ENCODE measurements at places on chromosomes 16 and 17.

- DNase-seq, result no peak
Observed at GRCh38 chr17:64596439-64596838, 65.7 kb downstream of the SMURF2 start.

- peak; percentile 89 for DNase-seq
Observed at GRCh38 chr16:23452572-23453337, at the start of gene COG7. COG7 (minus strand) TSS chr16:23453189; CDS start chr16:23452994, 195 bp downstream.

- DNase-seq, result no peak
Observed at GRCh38 chr16:14388243-14388642, 241.8 kb downstream of the PARN start.

DNA sequence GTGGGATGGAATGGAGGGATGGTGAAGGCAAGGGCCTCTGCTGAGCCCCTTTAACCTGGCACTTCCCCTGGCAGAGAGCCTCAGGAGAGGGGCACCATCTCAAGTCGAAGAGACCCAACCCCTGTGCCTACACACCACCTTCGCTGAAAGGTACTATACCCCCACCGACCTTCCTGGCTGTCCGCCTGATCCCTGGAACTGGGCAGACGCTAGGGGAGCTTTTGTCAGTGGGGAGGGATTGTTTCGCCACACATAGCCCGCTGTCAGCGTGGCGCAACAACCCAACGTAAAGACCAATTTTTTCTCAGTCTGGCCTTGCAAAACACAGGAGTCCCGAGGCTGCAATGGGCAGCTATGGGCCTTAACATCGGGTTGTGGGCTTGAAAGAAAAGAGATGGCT is 3.1 kb downstream of the PPP1R1B start:
- DNase-seq, result no peak

- no peak for DNase-seq
Observed at GRCh38 chr16:54812229-54812628, 118.4 kb upstream of the IRX5 start.
